ENCODE measurements at places on chromosomes 6 and 20.

DNA sequence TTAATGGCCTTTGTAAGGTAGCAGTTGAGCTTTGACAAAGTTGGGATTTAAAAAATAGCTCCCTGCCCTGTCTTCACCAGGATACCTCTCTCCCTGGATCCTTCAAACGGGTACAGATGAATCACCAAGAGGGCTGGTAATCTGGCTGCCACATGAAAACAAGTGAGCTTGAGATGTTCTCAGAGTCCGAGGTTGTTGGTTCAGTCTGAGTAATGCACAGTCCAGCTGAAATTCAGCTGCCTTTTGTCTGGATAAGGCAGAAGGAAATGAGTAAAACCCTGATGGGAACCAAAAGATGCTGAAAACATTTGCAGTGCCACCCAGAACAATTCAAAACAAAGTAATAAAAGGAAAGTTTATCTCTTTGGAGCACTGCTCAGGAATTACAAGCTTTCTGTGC is 86.8 kb downstream of the GJA1 start:
- DNase-seq = no peak

DNA sequence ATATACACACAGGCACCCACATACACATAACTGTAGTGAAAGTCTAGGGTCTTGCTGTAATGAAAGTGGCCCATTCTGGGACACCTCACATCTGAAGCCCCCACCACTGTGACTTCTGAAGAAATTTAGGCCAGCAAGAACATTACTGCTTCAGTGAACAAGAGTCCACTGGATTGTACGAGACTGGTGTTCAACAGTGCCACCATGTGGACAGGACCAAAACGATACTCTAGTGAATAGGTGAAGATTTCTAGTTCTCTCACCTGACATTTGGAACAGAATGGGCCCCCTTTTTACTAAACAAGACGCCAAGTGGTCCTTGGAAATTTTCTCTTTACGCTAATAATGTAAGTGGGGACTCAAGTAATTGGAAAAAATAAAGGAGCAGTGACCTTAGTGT is 156.9 kb downstream of the MAFB start:
- no peak for DNase-seq

- DNase-seq = no peak
These were observed 230.1 kb downstream of the NFATC2 start for GRCh38 chr20:51312480-51312783.

DNA sequence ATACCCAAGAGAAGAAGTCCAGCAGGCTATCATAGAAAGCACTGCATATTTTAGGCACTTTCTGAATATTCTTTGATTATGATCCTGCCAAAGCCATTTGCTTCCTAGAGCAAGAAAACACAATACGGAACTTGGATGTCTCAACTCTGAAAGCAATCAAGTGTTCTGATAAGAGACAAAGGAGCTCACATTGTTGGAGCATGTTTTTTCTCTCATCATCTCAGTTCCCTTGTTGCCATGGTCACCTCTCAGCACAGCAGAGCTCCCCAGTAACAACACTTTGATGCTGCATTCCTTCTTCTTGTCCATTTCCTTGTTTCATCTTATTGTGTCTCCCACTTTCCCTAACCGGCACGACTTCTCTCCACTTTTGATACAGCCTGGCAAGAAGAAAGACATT is 168.7 kb upstream of the FUT9 start:
- no peak for DNase-seq

DNA sequence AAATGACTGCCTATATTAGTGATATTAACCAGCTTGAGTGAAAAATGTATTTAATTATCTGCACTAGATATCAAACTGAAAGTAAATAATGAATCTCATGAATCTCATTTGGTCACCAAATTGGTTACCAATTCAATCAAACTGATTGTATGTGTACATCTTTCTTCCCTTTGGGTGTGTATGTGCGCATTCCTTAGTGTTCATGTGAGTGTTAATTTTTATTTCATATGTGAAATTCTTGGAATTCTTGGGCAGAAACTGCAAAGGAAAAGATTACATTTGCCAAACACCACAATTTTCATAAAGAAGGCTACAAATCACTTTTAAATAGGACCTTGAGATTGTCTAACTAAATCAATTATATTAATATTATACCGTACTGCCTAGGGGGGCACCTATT is 648.4 kb upstream of the MARCKS start:
- no peak for DNase-seq
